ENCODE measurements at places on chromosomes 2 and 18.

- no peak for DNase-seq
Measured at GRCh38 chr2:46389417-46389916, 89.9 kb upstream of the TMEM247 start.

DNA sequence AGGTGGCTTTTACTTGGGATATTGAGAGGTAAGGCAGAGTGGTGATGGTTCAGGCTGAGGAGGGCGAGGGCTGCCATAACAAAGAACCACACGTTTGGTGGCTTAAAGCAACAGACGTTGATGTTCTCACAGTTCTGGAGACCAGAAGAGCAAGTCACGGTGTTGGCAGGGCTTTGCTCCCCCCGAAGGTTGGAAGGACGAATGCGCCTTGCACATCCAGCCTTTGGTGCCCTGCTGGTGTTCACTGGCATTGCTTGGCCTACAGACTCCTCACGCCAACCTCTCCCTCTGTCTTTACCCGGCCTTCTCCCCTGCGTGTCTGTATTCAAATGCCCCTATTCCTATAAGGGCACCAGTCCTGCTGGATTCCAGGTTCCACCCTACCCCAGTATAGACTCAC, 125.4 kb downstream of the TPO start:
- DNase-seq: no peak

DNA sequence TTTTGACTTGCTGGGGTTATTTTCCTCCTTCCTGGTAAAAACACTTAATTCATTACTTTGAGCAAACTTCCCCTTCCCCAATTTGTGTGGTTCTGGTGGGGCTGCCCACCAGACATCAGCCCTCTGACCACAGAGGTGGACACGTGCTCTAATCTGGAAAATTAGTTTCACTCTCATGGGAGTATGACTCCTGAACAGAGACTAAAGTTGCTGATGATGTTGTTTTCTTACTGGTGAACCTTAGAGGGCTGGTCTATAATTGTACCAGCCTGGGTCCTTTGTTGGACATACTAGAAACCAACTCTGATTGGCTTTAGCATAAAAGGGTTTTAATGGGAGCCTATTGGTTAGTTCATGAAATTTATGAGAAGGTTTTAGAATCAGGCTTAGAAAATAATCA, 54.1 kb upstream of the ACYP2 start:
- no peak for DNase-seq

DNA sequence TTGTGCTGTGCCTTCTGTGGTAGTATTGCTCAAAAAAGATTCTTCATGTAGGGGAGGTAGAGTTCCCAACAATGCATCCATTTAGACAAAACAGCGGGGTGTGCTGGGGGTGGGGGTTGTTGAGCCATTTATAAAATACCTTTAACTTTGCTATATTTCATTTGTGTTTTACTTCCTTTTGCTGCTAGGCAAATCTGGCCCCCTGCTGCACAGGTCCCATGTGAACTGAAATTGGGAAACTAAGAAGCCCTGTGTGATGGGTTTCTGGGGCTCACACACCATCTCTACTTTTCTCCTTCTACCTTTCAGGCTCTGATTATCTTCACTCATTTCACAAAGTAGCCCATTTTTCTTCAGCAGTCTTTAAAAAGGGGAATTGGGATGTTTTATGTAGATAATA, 52.7 kb upstream of the ITGA4 start:
- DNase-seq: no peak

DNA sequence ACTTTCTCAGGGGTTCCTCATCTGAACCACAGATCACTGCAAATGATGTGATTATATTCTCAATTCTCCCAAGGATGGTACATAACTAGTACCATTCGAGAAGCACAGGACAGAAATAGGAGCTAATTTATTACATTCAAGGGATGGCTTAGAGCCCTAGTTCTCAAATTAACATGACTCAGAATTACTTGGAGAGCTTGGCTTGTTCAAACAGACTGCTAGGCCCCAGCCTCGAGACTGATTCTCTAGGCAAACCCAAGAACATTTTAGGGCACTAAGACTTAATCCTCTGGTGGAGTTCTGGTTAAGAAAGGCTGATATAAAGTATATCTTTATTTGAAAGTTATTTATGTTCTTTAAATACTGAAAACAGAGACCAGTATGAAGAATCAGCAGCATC, 35.8 kb downstream of the HIBCH start:
- no peak for DNase-seq
